ENCODE measurements at places on chromosomes 3 and 15. TPM values are rescaled to one million over a fixed set of nuclear protein-coding genes. Genes with fewer than 3 reads are reported as not detected.

DNA sequence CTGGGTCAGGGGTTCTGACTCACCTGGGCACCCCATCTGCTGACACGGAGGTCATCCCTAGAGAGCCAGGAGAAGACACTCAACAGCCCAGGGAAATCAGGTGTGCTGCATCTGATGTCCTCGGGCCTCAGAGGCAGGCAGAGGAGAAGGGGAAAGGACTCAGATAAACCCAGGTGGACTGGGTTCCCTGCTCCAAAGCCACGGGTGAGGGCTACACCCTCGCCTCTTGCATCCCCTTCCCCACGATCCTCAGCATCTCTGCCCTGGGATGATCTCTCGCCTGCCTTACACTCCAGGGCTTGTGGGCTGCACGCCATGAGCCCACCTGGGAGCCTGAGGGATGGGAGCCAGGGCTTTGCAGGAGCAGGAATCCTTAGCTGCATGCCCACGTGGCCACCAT is 8.2 kb upstream of the DUSP7 start:
- H3K4me3 ChIP-seq = no peak overlapping the region
- no peaks in the 10 kb centered on the region for H3K27me3 ChIP-seq
- DNase-seq = no peak
- H3K27ac ChIP-seq = no peak overlapping the region
- H3K36me3 ChIP-seq = no peaks in the 10 kb centered on the region
- no peaks in the 10 kb centered on the region for H3K4me1 ChIP-seq

The CRYBG3 gene
- 13.3 TPM for total RNA-seq

DNA sequence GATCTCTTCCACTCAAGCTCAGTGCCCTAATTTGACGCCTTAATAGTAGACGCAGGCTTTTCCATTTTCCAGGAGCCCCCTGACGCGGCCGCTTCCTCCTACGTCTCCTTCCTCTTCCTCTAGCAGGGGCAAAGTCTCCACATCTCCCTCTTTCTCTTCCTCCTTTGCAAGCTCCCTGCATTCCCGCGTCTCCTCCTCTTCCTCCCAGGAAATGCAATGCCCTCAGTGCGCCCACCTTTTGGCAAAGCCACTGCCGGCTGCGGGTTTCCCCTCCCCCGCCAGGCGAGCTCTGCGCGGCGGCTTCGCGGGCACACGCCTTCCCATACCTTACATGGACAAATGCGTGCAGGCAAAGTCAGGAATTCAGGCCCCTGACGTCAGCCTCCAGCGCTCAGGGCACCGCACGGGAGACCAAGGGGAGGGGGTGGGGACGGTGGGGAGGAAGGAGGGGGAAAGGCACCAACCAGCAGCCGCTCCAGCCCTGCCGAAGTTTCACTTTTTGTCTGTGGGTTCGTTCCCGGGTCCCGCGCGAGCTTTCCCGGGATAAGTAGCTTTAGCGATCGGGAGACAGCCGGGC is 432 bp upstream of the LPP start:
- H3K27ac ChIP-seq = peak overlapping the region; percentile 81
- peaks cover 9% of the 10 kb centered on the region for H3K4me1 ChIP-seq
- no peaks in the 10 kb centered on the region for H3K36me3 ChIP-seq
- no peaks in the 10 kb centered on the region for H3K27me3 ChIP-seq
- peak; percentile 86 for DNase-seq

- no peak overlapping the region for H3K27ac ChIP-seq
- no peaks in the 10 kb centered on the region for H3K27me3 ChIP-seq
- H3K4me1 ChIP-seq = peaks cover 1% of the 10 kb centered on the region
- H3K36me3 ChIP-seq = no peaks in the 10 kb centered on the region
Measured at GRCh38 chr15:99347574-99347973, 96.3 kb downstream of the LRRC28 start.

The EDC3 gene
- total RNA-seq = 44.5 TPM

The MITF gene
- 33.2 TPM for total RNA-seq

The EFL1 gene
- 7.7 TPM for total RNA-seq

The SENP5 gene
- total RNA-seq = 31.4 TPM
